Stimulated activated CD4-positive, alpha-beta T cell treated with anti-CD3 and anti-CD28 coated beads, Interleukin-15, amount 100 ng/mL, for 1 hour (primary cell): ENCODE measurements at places on chromosomes 3 and 15.

DNA sequence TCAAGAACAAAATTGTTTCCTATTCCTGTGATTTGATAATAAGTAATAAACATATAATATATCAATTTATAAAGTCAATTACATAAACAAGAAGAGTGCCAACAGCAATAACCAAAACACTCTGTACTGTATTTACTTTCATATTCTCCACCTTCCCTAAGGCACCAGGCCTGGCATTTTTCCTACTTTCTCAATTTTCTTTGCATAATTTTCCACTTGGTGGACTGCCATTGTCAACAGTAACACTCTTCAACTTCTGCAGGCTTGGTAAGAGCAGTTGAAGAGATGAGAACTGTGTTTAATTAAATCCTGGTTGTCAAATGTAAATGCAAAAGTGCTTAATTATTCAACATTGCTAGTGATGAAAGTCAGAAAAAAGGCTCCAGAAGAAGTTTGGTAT, 229.8 kb upstream of the PLSCR5 start:
- no peak for DNase-seq

- no peak for DNase-seq
Observed at GRCh38 chr15:70479056-70479455, 284.3 kb downstream of the UACA start.

GRCh38 chr15:52066842-52067544, 45.6 kb downstream of the BCL2L10 start:
- no peak for DNase-seq

DNA sequence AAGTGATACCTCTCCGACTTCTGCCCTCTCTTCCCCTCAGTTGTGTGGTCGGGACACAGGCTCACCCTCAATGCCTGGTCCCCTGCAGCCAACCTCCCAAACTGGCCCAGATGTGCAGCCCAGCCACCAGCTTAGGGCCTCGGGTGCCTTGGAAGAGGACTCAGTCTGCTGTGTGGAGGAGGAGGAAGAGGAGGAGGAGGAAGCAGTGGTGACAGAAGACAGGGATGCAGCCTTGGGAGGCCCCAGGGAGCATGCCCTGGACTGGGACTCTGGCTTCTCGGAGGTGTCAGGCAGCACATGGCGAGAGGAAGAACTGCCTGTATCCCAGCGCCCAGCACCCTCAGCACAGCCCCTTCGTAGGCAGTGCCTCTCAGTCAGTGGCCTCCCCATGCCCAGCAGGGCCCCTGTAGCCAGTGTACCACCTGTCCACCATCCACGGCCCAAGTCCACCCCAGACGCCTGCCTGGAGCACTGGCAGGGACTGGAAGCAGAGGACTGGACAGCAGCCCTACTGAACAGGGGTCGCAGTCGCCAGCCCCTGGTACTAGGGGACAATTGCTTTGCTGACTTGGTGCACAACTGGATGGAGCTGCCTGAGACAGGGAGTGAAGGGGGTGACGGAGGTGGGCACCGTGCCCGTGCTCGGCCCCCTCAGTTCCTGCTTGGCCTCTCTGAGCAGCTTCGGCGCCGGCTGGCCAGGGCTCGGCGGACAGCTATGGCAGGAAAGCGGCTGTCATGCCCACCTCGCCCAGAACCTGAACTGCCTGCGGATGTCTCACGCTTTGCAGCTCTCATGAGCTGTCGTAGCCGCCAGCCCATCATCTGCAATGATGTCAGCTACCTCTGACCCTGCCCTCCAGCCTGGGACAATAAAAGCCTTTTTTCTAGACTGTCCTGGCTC, 1.3 kb downstream of the INKA1 start:
- no peak for DNase-seq

GRCh38 chr3:96236522-96236921, 577.9 kb upstream of the EPHA6 start:
- DNase-seq, result no peak

- no peak for DNase-seq
Observed at GRCh38 chr3:71189480-71189879, 394.0 kb downstream of the FOXP1 start.

- DNase-seq, result no peak
Observed at GRCh38 chr3:194283221-194284006, 67.7 kb downstream of the CPN2 start.

DNA sequence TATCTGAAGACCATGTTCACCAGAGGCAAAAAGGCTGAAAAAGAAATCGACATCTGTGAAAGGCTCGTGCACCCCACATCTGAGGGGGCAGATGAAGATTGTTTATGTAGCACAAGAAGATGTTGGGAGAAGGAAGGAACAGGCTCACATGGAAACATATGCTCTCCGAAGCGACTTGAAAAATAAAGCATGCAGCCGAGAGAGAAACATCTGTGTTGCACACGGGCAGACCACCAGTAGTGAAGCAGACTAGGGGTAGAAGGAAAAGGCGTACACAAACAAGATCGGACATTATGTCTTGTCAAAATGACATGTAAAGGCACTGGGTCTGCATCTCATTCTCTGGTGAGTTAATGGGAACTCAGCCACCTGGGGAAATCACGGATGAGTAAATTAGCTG, 356.5 kb downstream of the ZIC4 start:
- no peak for DNase-seq

DNA sequence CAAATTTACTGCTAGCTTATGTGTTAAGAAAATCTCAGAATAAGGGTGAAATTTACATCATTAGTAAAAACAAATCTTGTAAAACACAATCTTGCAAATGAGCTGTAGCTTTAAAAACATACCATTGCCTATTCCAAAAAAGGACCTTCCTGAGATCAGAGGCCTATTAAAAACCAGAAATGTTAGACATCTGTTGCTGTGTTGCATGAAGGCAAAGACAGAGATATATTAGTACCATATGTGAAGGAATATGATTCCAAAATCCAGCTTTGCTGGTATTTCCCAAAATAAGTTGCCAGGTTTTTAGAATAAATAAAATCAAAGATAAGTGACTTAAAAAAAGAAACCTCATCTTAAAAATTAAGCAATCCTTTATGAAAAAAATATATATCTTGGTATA, 504.1 kb upstream of the CDIN1 start:
- no peak for DNase-seq

DNA sequence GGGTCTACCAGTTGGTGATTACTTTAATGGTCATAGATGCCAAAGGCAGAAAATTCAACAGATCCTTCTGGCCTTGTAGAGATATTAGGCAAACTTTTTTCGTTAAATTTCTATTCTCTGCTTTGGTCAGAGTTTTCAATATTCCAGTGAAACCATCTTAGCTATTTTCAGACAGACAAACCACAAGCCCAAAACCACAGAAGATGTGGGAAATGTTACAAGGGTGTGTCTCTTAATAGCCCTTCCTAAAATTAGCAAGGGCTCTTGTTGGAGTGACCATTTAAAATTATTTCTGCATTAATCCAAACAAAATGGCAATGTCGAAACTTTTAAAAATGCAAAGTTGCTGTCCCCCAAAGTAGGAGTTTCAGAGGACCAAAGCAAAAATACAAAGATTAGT, 102.8 kb downstream of the ARRDC4 start:
- DNase-seq, result no peak

DNA sequence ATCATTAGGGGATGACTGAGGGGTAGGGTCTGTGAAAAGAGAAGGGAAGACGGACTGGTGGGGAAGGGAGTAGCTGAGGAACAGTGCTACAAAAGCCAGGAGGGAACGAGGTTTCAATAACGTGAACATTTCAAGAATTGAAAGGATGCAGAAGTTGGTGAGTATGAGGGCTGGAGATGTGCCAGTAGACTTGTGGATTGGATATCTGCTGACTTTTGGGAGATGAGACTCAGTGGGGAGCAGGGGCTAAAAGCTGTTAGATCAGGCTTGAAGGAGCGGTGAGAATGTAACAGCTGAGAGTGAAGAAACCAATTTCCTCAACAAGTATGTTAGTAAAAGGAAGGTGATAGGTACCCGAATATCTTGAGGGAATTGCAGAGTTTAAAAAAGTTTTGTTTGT, 65.2 kb downstream of the GTPBP8 start:
- no peak for DNase-seq

- DNase-seq, result no peak
Observed at GRCh38 chr15:24734396-24734795, 58.8 kb downstream of the NPAP1 start.

DNA sequence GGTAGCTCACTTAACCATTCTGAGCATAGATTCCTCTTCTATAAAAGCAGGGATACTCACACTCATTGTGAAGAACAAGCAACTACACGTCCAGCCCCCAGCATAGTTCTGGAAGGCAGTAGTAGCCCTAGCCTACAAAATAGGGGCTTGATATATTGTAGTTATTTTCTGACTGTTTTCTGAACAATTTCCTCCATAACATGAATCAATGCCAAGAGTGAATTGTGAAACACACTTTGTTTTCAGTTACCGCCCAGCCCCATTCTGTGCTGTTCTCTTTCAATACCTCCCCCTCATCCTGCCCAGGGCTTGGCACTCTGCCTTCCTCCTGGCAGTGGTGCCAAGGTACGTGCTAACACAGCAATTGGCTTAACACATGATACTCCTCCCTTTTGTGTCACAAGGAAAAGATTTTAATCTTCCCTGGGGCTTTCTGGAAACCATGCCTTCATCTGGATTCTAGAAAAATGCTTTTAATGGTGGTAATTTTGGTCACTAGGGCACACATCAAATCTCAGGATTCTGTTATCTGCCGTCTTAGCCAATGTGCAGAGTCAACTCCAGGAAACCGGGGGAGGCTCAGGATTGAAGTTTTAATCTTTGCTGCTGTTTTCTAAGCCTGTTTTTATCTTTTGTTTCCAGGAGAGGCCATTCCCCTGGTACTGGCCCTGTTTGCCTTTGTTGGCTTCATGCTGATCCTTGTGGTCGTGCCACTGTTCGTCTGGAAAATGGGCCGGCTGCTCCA, 37.2 kb downstream of the IL20RB start:
- DNase-seq, result no peak

DNA sequence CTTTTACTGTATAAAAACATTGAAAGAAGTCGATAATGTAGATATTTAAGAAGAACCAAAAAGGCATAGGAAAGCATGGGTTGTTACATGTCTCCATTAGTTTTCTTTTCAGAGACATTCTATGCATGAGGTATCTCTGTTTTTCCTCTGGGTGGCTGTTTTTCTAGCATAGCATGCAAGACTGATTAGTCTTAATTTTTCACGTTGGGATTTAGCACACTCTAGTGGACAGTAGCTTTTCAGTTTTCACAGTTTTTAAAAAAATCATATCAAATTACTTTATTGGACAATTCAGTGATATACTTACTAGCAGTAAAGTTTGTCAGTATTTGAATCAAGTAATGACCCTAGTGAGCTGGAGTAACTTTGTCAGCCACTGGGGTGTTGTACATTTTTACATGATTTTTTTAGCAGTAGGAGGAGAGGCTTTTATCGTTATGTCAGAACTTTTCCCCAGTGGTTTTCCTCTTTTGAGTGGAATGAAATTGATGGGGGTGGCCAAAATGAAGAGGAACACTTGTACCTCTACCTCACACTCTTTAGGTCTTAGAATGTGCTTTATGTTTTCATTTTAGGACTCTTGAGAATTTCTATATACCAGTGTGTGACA, 57.2 kb downstream of the SEC22A start:
- DNase-seq, result no peak

DNA sequence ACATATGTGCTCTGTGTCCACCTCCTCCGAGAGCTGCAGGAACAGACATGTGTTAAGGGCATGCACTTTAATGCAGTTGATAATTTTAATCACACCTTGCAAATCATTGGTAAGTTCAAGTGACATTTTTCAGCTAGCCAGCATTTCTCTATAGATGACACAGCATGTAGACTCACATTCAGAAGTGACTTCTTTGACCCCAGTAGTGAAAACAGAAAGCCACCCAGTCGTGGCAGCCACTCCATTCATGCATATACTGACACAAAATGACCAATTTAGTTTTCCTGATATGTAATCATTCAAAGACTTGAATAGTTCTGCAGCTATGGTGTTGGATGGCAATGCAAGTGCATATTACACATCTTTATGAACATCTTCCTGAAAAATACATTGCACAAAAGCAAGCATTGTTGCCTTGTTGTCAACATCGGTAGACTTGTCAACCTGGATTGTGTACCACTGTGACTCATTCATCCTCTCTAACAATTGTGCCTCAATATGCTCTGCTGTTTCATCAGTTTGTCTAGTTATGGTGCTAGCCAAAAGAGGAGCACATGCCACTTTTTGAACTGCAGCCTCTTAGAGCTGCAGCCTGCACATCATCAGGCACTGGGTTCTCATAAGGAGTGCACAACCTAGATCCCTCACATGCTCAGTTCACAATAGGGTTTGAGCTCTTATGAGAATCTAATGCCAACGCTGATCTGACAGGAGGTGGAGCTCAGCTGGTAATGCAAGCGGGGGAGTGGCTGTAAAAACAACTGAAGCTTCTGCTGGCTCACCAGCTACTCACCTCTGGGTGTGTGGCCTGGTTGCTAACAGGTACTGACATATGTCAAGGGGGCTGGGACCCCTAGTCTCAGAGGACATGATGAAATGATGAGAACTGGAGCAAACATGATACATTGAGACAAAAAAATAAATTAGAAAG, 622.0 kb downstream of the PYDC2 start:
- no peak for DNase-seq
